ENCODE measurements at places on chromosomes 3 and 15. TPM values are rescaled to one million over a fixed set of nuclear protein-coding genes. Genes with fewer than 3 reads are reported as not detected.

- no peak overlapping the region for H3K4me3 ChIP-seq
- H3K36me3 ChIP-seq, result no peaks in the 10 kb centered on the region
- no peaks in the 10 kb centered on the region for H3K27me3 ChIP-seq
Observed at GRCh38 chr3:145359040-145359439, 801.9 kb downstream of the PLOD2 start.

GRCh38 chr3:172129498-172129849 is 90.1 kb downstream of the FNDC3B start:
- no peaks in the 10 kb centered on the region for H3K36me3 ChIP-seq
- H3K4me1 ChIP-seq, result no peaks in the 10 kb centered on the region
- H3K27me3 ChIP-seq, result no peaks in the 10 kb centered on the region
- H3K27ac ChIP-seq, result no peak overlapping the region

DNA sequence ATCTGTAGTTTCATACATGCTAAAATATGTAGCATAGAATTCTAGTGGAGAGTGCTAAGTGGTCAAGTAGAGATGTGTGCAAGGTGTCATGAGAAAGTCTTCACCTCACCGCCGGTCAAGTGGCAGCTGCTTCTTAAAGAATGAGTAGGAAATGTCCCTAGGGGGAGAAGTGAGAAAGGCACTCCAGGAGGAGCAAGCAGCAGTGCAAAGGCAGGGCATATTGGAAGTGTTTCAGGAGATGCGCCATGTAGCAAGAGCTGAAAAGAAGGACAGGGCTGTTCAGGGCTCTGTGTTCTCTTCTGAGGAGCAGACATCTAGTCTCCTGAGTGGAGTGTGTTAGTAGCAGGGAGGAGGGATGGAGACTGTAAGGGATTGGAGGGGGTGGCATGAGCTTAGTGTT is 312.4 kb upstream of the SEMA6D start:
- no peak overlapping the region for H3K27ac ChIP-seq
- H3K27me3 ChIP-seq, result no peaks in the 10 kb centered on the region
- no peaks in the 10 kb centered on the region for H3K36me3 ChIP-seq
- DNase-seq, result no peak
- H3K4me1 ChIP-seq, result no peaks in the 10 kb centered on the region

DNA sequence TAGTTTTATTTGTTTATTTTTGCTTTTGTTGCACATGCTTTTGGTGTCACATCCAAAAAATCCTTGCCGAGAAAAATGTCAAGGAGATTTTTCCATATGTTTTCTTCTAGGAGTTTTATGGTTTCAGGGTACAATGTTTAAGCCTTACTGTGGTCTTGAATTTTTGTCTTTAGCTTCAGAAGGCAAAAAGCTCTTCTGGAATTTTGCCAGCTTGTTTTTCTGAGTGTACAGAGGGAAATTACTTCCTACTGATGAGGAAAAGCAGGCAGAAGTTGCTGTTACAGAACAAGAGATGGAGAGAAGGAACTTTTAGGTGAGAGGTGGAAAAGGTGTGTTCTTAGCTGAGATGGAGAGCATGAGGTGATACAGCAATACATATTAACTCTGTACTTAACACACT is 59.6 kb downstream of the UBE2E2 start:
- no peak overlapping the region for H3K4me3 ChIP-seq
- H3K36me3 ChIP-seq, result no peaks in the 10 kb centered on the region
- no peak for DNase-seq
- no peaks in the 10 kb centered on the region for H3K27me3 ChIP-seq
- H3K27ac ChIP-seq, result no peak overlapping the region
- H3K4me1 ChIP-seq, result peaks cover 21% of the 10 kb centered on the region

The ACP3 gene
- 0.42 TPM for total RNA-seq

DNA sequence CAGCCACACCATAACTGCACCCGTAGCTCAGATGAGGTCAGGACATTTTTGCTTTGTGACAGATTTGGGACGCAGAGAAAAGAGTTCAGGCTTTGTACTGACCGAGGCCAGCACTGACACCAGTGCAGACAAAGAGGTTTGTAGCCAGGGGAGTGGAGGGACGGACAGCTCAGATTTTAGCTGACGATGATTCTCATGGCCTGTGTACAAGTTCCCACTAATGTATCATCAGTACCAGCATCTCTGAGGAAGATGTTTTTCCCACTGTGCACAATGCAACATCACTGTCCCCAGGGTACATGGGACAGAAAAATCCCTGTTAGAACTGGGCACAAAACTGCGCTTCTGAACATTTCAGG is 112.7 kb downstream of the SLCO3A1 start:
- no peak for DNase-seq
- H3K4me1 ChIP-seq, result no peaks in the 10 kb centered on the region
- H3K27ac ChIP-seq, result peak overlapping the region; percentile 27
- H3K36me3 ChIP-seq, result no peaks in the 10 kb centered on the region
- no peak overlapping the region for H3K4me3 ChIP-seq
- H3K27me3 ChIP-seq, result no peaks in the 10 kb centered on the region

The ADIPOQ gene
- 186 TPM for total RNA-seq

DNA sequence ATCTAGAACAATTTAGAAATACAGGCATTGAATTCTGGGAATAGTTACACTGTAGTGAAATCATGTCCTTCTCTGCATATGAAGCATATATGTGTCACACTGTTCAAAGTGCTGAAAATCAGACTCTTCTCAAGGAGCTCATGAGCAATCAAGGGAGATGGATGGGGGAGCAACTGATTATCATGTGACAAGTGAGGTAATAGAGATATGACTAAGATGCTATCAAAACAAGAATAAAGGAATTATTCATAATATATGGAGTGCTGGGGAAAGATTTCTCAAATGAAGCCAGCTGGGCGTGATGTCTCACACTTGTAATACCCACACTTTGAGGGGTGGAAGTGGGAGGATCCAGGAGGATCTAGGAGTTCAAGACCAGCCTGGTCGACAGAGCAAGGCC is 74.9 kb upstream of the CHRNB4 start:
- no peak overlapping the region for H3K4me3 ChIP-seq
- no peaks in the 10 kb centered on the region for H3K27me3 ChIP-seq

GRCh38 chr3:16177962-16178627 is 3.6 kb downstream of the GALNT15 start:
- no peaks in the 10 kb centered on the region for H3K36me3 ChIP-seq
- peak overlapping the region; percentile 92 for H3K27ac ChIP-seq
- peaks cover 70% of the 10 kb centered on the region for H3K4me1 ChIP-seq
- DNase-seq, result peak; percentile 88
- H3K4me3 ChIP-seq, result peak overlapping the region; percentile 59
- no peaks in the 10 kb centered on the region for H3K27me3 ChIP-seq

DNA sequence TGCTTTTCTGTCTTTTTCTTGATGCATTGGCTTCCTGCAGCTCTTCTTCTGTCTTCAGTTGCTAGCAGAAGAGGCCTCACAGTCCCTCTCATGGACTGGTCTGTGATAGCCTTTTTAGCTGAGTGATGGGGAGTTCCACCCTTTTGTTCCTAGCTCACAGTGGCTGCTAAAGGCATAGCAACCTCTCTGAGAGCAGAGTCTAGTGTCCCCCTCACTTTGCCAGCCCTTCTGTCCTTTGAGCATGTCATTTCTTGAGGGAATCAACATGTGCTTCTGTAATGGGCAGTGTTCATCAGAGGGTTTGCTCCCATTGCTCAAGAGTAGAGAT is 44.4 kb downstream of the GAP43 start:
- H3K4me1 ChIP-seq, result peaks cover 27% of the 10 kb centered on the region
- H3K4me3 ChIP-seq, result no peak overlapping the region
- H3K27me3 ChIP-seq, result no peaks in the 10 kb centered on the region
- peak overlapping the region; percentile 87 for H3K27ac ChIP-seq
- H3K36me3 ChIP-seq, result no peaks in the 10 kb centered on the region

GRCh38 chr3:15428539-15428938 is 1.1 kb downstream of the EAF1 start:
- peak overlapping the region; percentile 88 for H3K4me3 ChIP-seq
- H3K27ac ChIP-seq, result no peak overlapping the region
- no peak for DNase-seq
- no peaks in the 10 kb centered on the region for H3K27me3 ChIP-seq
- H3K4me1 ChIP-seq, result peaks cover 55% of the 10 kb centered on the region

The TRPM1 gene
- total RNA-seq, result not detected

The B2M gene
- 2,934 TPM for total RNA-seq

The PRR23E gene
- total RNA-seq, result not detected

The TF gene
- 1.4 TPM for total RNA-seq

DNA sequence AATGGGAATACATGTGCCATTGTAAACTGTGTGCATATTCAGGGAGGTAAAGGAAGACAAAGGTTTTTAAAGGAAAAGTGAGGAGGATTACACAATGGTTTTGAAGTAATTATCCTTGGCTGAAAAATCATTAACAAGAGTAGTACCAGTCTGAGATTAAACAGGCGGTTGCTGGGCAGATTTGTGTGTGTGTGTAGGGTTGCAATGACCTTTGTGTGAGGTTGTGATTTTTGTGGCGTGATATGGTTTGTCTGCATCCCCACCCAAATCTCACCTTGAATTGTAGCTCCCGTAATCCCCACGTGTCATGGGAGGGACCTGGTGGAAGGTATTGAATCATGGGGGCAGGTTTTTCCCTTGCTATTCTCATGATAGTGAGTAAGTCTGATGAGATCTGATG is 7.0 kb downstream of the DLEC1 start:
- H3K36me3 ChIP-seq, result no peaks in the 10 kb centered on the region
- no peaks in the 10 kb centered on the region for H3K27me3 ChIP-seq
- no peak overlapping the region for H3K27ac ChIP-seq
- DNase-seq, result no peak
- no peak overlapping the region for H3K4me3 ChIP-seq
- H3K4me1 ChIP-seq, result no peaks in the 10 kb centered on the region

- H3K36me3 ChIP-seq, result no peaks in the 10 kb centered on the region
- peak overlapping the region; percentile 93 for H3K27ac ChIP-seq
- no peak for DNase-seq
- no peaks in the 10 kb centered on the region for H3K27me3 ChIP-seq
Observed at GRCh38 chr3:30682434-30683155, 76.2 kb downstream of the TGFBR2 start.

GRCh38 chr3:85539232-85539631 is 580.4 kb downstream of the CADM2 start:
- no peaks in the 10 kb centered on the region for H3K36me3 ChIP-seq
- H3K4me1 ChIP-seq, result no peaks in the 10 kb centered on the region
- H3K4me3 ChIP-seq, result no peak overlapping the region
- no peak for DNase-seq
- H3K27ac ChIP-seq, result no peak overlapping the region
- H3K27me3 ChIP-seq, result no peaks in the 10 kb centered on the region

- H3K36me3 ChIP-seq, result no peaks in the 10 kb centered on the region
- no peak for DNase-seq
- H3K27me3 ChIP-seq, result no peaks in the 10 kb centered on the region
- H3K4me3 ChIP-seq, result no peak overlapping the region
- H3K27ac ChIP-seq, result peak overlapping the region; percentile 51
- no peaks in the 10 kb centered on the region for H3K4me1 ChIP-seq
Observed at GRCh38 chr15:88664151-88664778, 25.4 kb downstream of the ISG20 start.

- H3K4me1 ChIP-seq, result peaks cover 20% of the 10 kb centered on the region
- no peaks in the 10 kb centered on the region for H3K27me3 ChIP-seq
- H3K27ac ChIP-seq, result peak overlapping the region; percentile 80
- peak; percentile 83 for DNase-seq
- peak overlapping the region; percentile 8 for H3K4me3 ChIP-seq
- H3K36me3 ChIP-seq, result no peaks in the 10 kb centered on the region
Observed at GRCh38 chr15:91694831-91695210, 158.7 kb upstream of the SLCO3A1 start.

DNA sequence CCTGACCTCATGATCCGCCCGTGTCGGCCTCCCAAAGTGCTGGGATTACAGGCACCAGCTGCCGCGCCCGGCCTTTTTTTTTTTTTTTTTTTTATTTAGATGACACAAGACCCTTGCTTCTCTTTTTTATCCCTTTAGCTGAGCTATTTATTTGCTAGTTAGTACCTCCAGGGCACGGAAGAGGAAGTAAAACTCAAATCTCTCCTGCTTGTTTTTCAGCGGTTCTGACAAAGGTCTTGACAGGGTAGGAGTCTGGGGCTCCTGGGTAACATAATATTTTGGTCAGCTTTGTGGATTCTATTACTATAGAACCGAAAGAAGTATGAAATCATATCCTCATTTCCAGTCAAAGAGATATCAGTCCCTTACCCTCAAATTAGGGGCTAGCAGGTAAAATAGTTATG is 44.0 kb upstream of the ETV5 start:
- DNase-seq, result no peak
- H3K4me1 ChIP-seq, result no peaks in the 10 kb centered on the region
- no peaks in the 10 kb centered on the region for H3K27me3 ChIP-seq
- H3K27ac ChIP-seq, result no peak overlapping the region
- no peak overlapping the region for H3K4me3 ChIP-seq
- no peaks in the 10 kb centered on the region for H3K36me3 ChIP-seq

The MAP6D1 gene
- 5.7 TPM for total RNA-seq

- no peak overlapping the region for H3K27ac ChIP-seq
- no peaks in the 10 kb centered on the region for H3K36me3 ChIP-seq
- no peaks in the 10 kb centered on the region for H3K4me1 ChIP-seq
- DNase-seq, result no peak
- no peak overlapping the region for H3K4me3 ChIP-seq
- no peaks in the 10 kb centered on the region for H3K27me3 ChIP-seq
Observed at GRCh38 chr3:107578091-107578490, 55.3 kb downstream of the BBX start.

Data from tibial nerve (tissue), 4 donors.